ENCODE measurements at places on chromosomes 5 and 9.
A peak's percentile ranks its signal among the peaks of the same experiment; 100 is the strongest.

- no peak for DNase-seq
Measured at GRCh38 chr5:125202871-125203438, 456.5 kb upstream of the ZNF608 start.

GRCh38 chr5:133399247-133399891, 213.0 kb downstream of the FSTL4 start:
- DNase-seq, result no peak

- no peak for DNase-seq
Measured at GRCh38 chr9:96057155-96057554, 181.7 kb downstream of the ERCC6L2 start.

DNA sequence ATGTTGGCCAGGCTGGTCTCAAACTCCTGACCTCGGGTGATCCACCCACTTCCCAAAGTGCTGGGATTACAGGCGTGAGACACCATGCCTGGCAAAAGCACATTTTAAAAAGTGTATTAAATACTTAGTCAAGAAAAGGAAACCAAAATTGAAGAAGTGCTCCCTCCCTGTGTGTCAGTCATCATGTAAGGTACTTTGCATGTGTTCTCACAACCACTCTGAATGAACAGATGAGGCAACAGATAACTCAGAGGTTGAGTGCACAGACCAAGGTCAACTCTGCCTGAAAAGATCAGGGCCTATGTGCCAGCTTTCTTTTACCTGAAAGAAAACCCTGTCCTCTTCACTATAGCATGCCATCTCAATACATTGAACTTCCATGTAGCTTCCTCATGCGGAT, 289.7 kb downstream of the MRPS30 start:
- no peak for DNase-seq

DNA sequence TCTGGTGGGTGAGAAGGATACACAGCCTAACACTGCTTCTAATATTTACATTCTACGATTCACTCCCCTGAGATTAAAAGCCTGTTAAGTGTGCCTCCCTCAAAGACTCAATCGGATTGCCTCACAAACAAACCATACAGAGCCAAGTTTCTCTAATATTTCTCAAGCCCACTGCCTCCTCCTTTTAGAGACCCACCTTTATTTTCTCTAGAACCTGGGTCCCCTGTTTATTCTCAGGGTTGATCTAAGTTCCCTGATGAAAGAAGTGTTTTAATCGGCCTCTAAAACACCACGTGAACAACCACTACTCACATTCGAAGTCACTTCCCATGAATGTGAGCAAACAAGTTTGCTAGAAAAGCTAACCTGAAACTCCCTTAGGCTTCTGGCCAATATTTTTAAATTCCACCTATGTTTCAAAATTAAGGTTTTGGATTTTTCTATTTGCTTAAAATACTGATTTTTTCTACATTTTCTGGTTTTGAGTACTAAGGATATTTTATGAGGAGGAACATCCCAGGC, 76.5 kb downstream of the GLIS3 start:
- DNase-seq, result no peak

DNA sequence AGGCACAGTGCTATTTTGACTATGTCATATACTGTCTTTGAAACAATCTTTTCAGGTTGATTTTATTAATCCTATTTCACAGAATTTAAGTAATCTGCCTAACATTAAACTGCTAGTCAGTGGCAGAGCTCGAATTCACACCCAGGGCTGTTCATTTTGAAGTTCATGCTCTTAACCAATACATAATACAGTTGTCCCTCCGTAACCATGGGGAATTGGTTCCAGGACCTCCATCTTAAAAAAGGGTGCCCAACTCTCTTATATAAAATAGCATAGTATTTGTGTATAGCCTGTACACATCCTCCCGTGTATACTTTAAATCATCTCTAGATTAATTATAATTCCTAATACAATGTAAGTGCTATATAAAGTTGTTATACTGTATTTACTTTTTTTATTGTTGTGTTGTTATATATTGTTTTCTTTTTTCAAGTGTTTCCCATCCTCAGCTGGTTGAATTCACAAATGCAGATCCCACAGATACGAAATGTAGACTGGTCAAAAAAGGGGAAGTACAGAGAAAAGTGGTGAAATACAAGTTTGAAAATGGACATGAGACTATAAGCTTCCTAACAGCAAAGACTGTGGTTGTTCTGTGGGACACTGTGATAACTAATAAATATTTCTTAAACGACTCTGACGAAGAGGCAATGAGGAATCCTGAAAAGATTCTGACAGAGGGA, 18.3 kb downstream of the RFX3 start:
- no peak for DNase-seq

GRCh38 chr9:91082731-91083130, 279.0 kb downstream of the AUH start:
- no peak for DNase-seq

- DNase-seq, result no peak
Measured at GRCh38 chr9:12923468-12924009, 148.7 kb downstream of the LURAP1L start.

- DNase-seq, result no peak
Measured at GRCh38 chr5:16596581-16596940, 20.2 kb downstream of the RETREG1 start.

GRCh38 chr5:126514558-126515141, 80.4 kb downstream of the ALDH7A1 start:
- DNase-seq, result no peak

DNA sequence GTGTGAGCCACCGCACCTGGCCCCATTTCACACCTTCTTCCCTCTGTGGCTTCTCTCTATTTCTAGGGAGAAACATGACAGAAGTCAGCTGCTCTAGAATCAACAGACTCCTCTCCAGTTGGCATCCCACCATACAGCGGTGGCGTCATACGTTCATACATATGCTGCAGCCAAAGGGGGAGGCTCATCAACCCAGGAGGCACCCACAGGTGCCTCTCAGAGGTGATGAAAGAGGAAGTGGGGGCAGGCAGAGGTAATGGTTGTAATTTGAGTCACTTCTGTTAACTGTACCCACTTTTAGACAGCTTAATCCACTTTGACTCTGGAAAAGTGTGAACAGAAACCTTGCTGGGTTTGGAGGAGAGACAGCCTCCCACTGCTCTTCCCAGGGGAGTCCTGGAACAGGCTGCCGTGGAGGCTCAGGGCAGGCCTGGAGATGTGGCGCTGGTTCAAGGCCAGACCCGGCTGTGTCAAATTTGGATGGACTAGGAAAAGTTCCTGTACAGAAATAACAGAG, 47.3 kb upstream of the SUB1 start:
- DNase-seq, result no peak

DNA sequence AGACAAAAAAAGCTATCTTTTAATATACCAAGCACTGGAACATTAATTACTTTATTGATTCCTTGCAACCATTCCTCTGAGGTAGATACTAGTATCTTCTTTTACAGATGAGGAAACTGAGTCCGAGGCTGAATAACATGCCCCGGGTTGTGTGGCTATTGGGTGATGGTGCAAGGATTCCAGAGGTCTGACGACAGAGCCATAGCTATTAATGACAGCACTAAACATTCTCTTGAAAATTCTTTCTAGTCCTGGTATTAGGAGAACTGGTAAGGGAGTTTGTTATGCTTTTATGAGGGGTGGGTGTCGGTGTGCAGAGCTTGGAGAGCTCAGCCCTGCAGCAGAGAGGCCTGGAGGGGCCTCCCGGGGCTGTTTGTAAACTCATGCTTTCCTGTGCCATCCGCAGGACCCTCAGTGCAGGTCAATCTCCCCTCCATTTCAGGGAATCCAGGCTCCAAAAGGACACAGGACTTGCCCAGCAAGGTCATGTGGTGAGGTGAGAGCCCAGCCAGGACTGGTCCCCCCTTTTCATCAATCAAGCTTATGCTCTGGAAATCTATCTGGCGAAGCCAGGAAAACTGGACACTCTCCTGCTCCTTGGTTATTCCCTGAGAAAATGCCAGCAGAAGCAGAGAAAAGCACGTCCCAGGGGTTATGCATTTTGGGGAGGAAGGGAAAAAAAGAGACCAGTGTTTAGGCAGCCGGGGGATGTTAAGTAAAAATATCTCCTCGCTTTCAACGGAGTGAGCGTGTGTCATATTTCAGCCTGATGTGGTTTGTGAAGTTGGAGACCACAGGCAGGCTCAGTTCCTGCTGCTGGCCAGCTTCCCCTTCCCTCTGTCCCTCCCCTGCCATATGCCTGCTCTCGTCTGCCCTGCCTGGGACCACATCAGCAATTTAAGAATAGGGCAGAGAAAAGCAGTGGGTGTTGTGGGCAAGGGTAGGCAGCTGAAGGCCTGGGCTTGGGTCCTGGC, 3.7 kb downstream of the GSN start:
- no peak for DNase-seq

- DNase-seq, result no peak
Measured at GRCh38 chr5:20145240-20145639, 157.2 kb upstream of the CDH18 start.

DNA sequence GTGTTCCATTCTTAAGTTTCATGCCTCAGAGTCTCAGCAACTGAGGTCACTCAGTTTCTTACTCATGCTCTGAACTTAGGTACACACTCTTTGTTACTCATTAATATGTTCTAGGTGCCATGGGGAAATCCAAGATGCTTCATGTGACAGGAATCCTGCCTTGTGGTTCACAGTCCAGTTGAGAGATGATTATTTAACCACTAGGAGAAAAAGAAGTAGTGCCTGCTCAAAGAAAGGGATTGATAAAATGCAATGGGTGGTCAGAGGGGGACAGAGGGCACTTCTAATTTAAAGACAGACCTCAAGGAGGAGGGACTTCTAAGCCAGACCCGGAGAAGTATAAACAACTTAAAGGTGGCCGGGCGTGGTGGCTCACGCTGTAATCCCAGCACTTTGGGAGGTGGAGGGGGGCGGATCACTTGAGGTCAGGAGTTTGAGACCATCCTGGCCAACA, 69.0 kb downstream of the UGCG start:
- no peak for DNase-seq

DNA sequence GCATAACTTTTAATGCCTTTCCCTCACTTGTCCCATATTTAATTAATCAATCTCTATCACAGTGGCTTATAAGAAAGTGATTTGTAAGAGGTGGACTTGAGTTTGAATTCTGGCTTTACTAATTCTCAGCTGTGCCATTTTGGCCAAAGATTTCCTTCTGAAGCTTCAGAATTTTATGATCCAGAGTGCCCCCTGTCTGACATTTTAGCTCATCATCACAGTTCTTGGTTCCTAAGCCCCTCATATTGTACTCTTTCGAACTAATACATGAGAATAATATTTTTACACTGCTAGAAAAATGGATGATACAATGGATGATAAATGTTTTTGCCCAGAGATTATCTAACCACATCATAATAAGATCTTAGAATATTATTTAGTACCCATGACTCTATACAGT, 1014.1 kb downstream of the PTPRD start:
- no peak for DNase-seq

DNA sequence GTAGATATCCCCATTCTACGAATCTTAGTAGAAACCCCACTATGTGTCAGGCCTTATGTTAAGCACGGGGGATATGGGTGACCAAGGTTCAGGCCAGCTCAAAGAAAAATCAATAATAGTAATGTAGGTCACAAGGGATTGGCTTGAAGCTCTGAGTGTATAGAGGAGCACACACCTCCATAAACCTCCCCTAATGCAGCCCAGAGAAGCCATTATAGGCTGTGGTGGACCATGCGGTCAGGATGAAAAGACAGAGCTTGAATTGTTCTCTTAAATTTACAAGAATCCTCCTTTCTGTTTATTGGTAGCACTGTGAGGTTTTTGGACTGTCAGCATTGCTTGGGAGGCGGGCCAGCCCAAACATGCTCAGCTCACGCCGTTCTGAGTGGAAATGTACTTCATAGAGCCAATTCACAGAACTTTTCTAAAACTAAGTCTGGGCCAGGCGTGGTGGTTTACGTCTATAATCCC, 9.1 kb downstream of the PDE6A start:
- no peak for DNase-seq

- peak; percentile 43 for DNase-seq
Measured at GRCh38 chr9:112844771-112845542, 45.7 kb downstream of the SLC46A2 start.

DNA sequence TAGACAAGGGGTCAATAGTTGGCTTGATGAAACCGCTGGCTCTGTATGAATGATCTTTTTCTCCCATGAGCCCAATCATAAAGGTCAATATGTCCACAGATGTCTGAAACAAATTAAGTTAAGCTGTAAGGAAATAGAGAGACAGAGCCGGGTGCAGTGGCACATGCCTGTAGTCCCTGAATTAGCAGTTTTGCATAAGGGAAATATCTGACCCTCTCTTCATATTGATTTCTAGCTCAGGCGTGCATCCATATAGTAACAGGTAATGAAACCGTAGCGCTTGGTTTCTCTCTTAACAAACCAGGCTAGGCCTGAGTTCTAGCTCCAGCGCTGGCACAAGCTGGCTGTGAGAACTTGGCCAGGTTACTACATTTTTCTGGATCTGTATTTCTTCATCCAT, 118.1 kb upstream of the ERCC6L2 start:
- no peak for DNase-seq

Measured in PC-9 (cell line).